H9 (cell line): ENCODE measurements at places on chromosomes 7 and 10.
A peak's percentile ranks its signal among the peaks of the same experiment; 100 is the strongest.

- DNase-seq: peak; percentile 67
Observed at GRCh38 chr10:84008878-84009277, 130.4 kb upstream of the GHITM start.

GRCh38 chr7:5377816-5378215 lies 45.8 kb downstream of the TNRC18 start:
- DNase-seq: no peak

GRCh38 chr7:132482866-132483265 lies 93.4 kb downstream of the PLXNA4 start:
- no peak for DNase-seq

- DNase-seq: peak; percentile 57
Observed at GRCh38 chr10:122557516-122557915, 3.0 kb upstream of the DMBT1 start.

DNA sequence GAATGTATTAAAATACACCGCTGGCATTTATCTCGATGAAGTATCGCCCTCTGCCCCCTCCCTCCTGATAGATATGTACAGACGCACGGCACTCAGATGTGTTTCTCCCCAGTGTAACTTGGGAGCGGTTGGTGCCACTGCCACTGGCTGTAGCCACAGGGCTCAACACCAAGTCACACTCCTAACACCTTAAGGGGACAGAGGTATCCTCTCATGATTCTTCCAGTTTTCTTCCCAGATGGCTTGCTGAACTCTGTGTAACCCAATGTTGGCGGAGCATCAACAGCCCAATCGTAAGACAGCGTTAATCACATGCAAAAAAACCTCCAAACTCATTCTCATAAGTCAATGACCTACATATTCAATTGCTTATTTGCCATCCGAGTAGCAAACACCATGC lies 35.5 kb downstream of the CTBP2 start:
- no peak for DNase-seq

DNA sequence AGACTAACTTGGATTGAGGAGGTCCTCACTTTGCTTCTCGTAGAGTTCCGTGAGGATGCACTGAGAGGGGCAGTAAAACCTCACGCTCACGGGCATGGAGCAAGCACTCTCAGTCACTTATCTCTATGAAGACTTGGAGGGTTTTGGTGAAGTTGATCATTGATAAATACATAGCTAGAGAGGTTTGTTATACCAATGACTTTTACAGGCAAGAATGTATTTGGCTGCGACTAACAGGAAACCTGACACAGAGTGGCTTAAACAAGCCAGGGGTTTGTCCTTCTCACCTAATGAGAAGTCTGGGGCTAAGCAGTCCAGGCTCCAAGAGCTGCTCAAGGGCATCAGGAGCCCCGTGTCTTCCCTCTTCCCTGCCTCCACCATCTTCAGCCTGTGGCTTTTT lies 6.1 kb downstream of the BICC1 start:
- no peak for DNase-seq

GRCh38 chr10:8073691-8074416 lies 19.4 kb downstream of the GATA3 start:
- no peak for DNase-seq

DNA sequence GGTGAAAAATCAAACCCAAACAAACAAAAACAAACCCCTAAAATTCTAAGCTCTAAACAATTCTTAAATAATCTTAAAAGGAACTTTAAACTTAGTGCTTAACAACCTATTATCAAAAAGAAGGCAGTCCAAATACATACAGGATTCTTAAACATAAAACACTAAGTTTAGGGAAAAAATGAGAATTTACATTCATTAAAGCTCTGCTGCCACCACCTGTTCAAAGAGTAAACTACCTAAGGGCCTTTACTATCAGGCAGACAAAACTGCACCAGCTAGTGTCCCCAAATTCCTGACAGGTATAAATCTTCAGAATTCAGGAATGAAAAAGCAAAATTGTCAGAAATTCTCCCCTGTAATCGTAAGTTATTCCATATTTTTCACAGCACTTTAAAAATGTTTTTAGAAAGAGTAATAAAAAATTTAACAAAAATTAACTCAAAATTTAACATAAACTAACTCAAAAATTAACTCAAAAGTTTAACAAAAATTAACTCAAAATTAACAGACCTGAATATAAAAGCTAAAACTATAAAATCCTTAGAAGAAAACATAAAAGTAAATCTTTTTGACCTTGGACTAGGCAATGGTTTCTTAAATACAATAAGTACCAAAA lies 55.1 kb downstream of the PDZD8 start:
- no peak for DNase-seq

- no peak for DNase-seq
Observed at GRCh38 chr7:44693641-44694313, 54.9 kb upstream of the ZMIZ2 start.

DNA sequence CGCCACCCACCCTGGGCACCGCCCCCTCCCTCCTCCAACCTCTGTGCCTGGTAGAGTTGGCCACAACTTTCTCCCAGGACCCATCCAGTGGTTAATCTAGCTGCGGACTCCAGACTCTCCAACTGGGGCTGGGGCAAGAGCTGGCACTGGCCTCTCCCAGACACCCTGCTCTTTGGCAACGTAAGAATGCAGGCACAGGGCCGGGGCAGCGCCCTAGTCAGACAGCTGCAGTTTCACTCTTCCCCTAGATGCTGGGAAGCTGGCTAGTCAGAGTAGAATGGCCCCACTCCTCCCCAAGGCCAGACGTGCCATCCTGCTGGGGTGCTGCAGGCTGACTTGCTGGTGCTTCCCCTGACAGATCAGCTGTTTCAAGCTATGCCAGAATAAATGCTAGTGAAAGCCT lies 22.1 kb downstream of the HSPA12A start:
- DNase-seq: no peak

DNA sequence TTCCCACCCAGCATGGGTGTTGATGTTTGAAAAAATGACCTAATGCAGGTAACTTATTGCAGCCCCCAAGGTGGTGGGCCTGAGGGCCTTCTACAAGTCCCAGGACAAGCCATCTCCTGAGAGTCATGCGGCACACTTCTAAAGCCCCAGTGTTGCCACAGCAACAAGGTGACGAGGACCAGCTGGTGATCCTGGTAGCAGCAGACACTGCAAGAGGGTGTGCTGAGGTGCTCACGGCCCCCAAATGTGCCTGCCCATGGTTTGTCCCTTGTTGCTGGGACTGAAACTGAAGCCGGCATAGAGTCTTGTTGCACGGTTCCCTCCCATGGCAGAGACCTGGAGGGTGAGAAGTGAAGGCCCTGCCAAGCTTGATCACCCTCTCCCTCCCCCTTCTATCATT lies 333.2 kb upstream of the MGMT start:
- DNase-seq: no peak
